Activated CD8-positive, alpha-beta memory T cell treated with anti-CD3 and anti-CD28 coated beads for 4 hours (primary cell): ENCODE measurements at places on chromosomes 13 and 19.

DNA sequence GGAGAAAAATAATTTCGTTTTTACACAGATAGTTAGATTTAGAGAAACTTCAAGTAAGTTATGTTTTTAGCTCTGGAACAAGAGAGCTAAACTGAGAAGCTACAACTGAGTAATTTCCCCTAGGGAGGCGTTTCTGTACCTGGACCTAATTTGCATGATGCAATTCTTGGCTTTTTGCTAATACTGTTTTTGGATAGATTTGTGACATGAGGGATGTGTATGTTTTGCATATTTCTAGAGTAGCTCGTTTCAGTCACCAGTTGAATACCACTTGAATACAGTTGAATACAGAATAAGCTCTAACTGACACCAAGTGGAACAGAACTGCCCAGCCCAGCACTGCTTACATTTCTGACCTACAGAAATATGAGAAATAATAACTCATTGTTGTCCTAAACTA is 1227.9 kb upstream of the SPRY2 start:
- no peak for DNase-seq

DNA sequence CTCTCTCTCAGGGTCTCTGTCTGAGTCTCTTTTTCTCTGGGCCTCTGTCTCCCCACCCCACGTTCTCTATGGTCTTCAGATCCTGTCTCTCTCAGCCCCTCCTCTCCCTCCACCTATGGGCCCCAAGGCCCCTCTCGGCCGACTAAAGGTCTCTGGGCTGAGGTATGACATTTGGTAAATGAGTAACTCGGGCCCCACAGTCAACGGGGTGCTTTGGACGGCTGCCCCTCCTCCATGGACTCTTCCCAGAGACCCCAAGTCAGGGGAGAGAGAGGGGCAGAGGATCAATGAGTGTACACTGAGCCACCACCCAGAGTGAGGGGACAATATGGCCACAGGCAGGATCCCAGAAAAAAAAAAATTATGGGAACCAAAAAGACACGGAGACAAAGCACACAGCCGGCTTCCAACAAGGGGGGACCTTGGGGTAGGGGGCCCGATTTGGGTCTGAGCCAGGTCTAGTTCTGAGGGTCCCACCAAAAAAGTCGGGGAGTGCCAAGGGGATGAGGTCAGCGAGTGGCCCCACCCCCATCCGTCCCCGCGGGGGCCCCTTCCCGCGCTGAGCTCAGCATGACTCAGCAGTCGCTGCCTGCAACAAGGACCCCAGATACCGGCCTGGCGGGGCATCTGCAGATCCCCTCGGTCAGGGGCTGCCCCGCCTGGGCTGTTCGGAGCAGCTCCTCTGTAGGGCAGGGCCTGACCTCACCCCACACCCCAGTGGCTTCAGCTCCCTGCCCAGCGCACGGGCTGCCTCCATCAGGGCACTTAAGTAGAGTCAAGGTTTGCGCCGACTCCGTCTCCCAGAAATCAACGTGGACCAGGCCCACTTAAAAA is 1.5 kb upstream of the FTL start:
- no peak for DNase-seq

DNA sequence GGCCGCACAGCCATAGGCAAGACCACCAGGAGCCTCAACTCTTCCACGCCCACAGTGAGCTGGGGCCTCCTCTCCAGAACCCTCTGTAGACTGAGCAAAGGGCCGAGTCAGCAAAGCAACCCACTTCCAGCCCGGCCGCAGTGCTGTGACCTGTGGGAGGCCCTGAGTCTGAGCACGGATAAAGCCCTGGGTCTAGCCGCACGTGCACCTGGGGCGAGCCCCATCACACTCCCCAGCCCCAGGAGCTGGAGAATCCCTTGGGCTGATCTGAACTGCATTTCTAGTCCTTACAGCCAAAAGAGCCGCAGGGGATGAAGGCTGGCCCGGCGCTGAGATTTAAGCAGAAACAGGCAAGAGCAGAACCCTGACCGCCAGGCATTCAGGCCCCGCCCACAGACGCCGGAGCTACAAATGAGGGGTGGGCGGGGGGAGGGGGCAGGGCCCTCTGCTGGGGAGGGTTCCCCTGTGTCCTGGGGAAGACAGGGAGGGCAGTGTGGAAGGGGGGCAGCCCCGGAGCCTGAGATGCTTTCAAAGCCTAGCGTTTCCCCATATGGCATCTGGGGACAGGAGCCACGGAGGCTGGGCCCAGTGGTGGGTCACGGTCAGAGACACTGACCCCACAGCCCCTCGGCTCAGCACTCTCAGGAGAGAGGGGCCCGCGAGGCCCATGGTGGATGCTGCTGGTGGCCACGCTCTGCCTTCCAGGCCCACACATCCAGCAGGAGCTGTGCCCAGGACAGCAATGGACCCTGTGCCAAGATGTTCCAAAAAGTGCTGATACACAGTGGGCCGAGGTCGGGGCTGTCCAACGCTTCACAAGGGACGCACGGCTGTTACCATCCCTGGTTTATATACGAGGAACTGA is 4.9 kb downstream of the TMEM259 start:
- no peak for DNase-seq

GRCh38 chr19:13097463-13098258 is 5.0 kb downstream of the LYL1 start:
- DNase-seq = no peak

DNA sequence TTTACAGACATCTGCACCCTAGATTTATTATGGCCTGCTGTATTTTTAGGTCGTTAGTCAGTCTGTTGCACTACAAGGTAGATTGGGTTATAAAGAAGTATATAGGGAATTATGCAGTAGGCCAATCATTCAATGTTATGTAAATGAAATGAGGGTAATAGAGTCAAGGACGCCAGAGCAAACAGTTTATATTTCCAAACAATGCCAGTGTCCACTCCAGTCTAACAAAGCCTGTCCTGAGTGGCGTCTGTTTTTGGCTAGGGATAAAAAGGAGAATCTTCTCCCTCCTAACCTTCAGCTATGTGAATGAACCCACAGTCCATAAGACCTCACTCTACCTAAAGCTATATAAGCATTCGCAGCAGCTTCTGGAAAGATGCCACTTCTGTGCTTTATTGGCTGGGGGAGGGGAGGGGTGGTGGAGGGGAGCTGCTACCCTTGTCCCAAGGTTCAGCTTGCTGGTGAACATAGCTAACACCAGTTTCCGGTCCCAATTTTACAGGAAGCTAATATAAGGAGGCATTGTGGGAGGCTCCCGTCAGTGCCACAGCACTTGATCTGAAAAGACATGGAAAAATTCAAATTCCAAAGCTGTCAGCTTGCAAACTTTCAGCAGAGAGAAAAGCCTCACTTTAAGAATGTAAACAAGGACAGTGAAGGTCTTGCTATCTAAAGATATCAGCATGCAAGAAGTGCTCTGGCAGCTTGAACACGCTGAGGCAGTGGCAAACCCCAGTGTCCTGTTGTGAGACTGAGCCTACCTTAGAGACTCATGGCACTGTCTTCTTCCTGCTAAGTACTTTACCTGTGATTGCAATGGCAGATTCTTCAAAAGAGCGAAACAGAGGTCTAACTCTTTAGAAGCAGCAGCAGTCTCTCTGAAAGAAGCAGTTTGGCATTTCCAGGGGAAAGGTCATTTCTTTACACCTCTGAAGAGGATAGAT is 369.9 kb downstream of the PCDH9 start:
- DNase-seq = no peak

- DNase-seq = no peak
These were observed 90.4 kb downstream of the FGF14 start for GRCh38 chr13:102311419-102311796.

DNA sequence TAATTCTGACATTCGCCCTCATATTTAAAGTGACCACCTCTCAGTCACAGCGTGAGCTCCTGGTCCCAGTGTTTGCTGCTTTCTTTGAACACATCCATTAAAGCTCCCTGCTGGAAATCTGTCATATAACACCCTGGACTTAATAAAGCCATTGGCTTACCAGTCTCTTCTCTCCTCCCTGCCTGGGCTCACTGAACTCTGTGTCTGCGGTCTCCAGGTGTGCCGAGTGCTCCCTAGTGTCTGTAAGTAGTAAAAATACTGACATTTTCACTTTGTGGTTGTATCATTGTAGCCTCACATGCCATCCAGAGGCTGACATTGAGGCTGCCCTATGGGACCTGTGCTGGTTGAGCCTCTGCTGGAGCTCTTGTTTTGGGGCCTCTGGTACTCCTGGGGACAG is 2.6 kb upstream of the PSG11 start:
- DNase-seq = no peak

GRCh38 chr13:20264271-20265018 is 32.3 kb upstream of the GJB6 start:
- no peak for DNase-seq

GRCh38 chr13:29562786-29563438 is 32.6 kb downstream of the SLC7A1 start:
- no peak for DNase-seq

DNA sequence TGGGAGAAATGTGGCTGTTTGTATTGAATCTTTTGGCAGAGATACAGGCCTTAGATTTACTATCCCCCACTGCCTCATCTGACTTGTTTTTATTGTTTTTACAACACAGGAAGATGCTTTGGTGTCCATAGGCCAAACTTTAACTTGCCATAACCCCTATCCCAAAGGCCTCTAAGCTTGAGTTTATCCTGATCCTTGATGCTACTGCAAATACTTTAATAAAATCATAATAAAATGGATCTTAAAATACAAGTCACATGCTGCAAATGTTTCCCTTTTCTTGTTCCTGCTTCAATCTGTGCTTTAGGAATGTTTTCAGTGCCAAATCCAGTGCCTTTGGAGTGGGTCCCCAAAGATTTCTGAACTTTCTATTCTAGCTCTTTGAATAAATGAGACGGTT is 770.6 kb downstream of the DACH1 start:
- no peak for DNase-seq

DNA sequence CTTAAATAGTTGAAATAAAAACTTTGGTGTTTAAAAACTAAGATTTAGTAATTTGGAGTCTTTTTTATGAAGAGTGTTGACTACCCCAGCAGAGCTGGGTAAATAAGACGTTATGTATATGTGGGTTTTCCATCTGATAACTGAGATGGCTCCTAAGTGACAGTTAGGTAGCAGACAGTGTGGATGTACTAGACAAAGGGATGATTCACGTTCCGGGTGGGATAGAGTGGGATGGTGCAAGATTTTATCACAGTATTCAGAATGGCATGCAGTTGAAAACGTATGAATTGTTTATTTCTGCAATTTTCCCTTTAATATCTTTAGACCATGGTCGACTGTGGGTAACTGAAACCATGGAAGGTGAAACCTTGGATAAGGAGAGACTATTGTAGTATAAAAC is 50.4 kb downstream of the NAA16 start:
- no peak for DNase-seq

DNA sequence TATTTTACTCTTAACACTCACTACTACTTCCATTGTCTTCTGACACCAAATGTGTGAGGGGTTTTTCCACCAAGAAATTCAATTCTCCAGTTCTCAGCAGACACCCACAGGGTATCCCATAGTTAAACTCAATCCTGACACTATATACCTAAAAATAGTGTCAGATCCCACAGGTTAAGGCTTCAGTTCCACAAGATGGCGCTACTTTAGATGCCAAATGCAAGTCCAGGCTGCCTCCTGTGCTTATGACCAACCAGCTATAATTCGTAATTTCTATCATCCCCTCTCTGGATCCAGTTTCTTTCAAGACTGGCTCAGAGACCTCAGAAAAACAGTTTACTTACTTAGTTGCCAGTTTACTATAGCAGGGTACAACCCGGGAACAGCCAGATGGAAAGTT is 1146.2 kb upstream of the SPRY2 start:
- DNase-seq = no peak

GRCh38 chr13:110265682-110266430 is 41.1 kb downstream of the COL4A1 start:
- DNase-seq = no peak

- no peak for DNase-seq
These were observed 2.8 kb downstream of the SACS start for GRCh38 chr13:23430664-23431063.

DNA sequence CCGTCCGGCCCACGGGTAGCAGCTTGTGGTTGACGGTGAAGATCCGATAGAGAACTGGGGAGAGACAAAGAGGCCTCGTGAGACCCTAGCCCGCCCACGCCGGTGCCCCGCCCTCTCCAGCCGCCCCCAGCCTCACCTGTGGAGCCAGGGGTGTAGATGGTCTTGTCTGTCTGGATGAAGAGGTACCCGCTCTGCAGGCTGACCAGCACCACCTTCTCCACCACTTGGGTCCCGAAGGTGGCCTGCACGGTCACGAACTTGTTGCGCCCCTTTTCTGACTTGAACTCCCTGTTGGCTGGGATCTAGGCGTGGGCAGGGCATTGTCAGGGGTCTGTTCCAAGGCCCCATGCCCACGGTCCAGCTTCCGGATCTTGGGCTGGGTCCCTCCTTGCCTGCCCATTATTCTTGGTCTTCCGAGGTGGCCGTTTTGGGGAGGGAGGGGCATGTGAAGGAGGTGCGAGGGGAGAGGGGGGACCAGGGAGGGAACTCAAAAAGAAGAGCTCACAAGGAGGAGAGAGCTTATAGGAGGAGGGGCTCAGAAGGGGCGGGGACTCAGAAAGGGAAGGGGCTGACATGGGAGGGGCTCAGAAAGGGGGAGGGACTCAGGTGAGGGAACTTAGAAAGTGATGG is 2.2 kb downstream of the C3 start:
- no peak for DNase-seq

DNA sequence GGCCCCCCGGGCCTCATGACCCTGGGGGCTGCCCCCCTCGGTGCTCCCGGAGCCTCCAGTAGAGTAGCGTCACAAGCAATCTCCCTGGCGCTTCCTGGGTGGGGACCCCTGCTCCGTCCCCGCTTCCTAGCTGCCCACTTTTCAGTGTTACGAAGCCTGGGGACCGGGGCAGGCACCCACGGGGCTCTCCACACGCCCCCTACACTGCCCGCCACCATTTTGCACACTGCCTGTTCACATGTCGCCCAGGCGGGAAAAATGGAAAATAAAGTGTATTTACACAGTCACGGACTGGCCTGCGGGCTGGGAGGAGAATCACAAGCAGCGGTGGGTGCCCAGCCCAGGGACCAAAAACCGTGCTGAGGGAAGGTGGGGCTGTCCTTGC is 9.5 kb downstream of the PRR36 start:
- no peak for DNase-seq
